ENCODE measurements at places on chromosomes 12 and 14.

DNA sequence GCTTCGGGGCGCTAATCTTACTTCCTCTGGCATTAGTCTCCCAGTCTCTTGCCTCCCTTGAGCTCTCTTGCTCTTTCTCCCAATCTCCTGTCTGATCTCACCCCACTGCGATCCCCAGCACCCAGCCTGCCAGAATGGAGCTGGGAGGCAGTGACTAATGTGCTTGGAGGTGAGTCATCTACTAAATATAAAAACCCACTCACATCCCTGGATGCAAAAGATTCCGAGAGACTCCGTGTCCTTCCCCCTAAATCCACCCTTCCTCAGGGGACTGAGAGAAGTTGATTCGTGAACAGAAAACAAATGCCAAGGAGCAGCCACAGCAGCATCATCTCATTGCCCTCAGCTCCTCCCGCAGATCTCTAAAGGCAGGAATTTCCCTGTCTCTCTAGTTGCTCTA lies 45.7 kb upstream of the KCNA5 start:
- DNase-seq: peak; percentile 86

DNA sequence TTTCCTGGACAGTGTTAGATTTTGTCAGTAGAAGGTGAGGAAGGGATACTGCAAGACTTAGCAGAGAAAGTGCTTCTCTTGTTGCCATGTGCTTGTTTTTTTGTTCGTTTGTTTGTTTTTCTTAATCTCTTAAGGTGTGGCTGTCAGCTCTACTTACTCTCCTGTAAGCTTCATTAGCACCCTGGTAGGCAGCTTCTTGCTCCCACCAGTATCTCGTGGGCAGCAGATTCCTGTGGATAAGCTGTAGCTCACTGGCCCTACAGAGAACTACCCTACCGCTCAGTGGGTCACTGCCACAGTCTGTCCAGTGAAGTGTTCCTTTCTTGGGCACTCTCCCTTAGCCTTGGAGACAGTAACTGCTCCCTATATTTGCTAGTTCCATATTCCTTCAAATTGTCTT lies 30.1 kb downstream of the VRK1 start:
- no peak for DNase-seq

DNA sequence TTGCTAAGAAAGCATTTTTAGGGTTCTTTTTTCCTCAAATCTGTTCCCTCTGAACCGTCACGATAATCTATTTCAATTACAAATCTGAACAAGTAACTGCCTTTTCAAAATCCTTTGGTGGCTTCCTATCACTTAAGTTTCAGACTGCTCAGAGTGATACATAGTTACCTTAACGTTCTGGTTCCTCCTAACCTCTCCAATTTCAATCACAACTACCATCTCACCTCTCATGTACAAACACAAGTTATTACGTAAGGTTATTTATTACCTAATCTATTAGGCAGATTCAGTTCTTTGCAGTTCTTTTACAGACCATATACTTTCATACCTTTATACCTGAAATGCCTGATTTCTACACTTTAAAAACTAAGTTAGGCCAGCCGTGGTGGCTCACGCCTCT lies 12.1 kb downstream of the RNF212B start:
- no peak for DNase-seq

DNA sequence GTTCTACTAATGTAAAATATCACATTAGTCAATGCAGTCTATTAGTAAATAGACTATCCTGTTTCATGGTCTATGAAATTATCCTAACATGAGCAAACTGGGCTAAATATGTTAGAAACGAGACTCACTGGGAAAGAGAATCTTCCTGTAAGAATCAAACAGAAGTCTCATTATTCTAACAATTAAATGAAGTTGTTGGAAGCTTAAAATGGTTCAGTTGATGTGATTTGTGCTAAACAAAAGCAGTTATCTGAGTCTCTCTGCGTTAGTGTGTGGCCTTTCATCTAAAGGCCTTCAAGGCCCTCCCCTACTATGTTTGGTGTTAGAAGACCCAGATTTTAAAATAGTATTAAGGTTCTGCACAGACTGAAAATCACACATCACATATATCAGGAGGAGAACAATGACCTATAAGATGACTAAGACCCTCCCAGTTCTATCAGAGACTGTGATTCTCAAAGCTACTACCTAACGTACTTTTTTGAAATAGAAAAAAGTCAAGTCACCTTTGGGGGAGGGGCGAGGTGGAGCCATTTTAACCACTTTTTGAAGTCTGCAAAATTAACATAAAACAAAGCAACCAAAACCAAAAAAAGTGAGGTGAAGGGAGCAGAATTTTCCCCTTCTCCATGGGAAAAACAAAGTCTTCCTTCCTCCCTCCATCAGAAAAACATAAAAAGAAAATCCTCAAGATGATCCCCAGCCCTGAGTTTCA lies 82.3 kb downstream of the DENND5B start:
- no peak for DNase-seq

- DNase-seq: peak; percentile 22
Measured at GRCh38 chr14:92690171-92691011, 58.0 kb downstream of the LGMN start.

GRCh38 chr14:88829685-88830302 lies 5.3 kb downstream of the TTC8 start:
- DNase-seq: no peak

DNA sequence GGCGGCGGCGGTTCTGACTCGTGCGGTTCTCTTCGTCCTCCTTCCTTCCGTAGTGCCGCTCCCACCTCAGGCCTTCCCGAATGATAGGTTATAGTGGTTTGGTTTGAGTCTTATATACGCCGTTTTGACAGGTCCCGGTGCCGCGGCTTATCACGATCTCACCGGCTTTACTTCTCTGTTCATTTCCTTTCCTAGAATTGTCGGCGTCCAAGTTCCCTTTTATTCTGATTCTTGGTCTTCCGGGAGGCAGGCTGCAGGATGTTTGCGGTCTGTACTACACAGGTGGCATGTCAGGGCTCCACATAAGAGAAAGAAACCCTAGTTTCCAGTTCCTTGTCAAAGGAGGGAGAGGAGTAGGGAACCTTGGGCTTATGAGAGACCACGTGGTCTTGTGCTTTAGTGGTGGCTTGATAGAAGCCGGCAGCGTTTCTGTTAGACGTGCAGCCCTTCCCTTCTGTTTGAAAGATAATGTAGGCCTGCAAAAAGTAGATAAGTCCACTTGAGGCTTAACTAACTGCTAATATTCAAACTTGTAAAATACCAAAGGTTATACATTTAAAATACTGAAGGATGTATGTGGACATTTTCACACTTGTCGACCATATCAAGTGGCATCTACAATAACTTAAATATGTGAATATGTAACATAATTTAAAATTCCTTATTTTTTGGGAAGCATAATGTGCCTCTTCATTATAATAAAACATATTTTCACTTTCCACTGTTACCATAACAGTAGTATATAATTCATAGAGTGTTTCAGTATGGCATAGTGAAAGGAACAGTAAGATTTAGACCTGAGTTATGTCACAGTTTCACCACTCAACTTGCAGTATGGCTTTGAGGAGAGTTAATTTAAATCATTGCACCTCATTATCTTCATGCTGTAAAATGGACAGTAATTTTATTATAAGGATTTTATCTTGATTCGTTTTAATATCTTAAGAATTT lies 804 bp downstream of the USP15 start:
- DNase-seq: no peak

- DNase-seq: peak; percentile 24
Measured at GRCh38 chr12:45477526-45477925, 252.0 kb upstream of the ARID2 start.

DNA sequence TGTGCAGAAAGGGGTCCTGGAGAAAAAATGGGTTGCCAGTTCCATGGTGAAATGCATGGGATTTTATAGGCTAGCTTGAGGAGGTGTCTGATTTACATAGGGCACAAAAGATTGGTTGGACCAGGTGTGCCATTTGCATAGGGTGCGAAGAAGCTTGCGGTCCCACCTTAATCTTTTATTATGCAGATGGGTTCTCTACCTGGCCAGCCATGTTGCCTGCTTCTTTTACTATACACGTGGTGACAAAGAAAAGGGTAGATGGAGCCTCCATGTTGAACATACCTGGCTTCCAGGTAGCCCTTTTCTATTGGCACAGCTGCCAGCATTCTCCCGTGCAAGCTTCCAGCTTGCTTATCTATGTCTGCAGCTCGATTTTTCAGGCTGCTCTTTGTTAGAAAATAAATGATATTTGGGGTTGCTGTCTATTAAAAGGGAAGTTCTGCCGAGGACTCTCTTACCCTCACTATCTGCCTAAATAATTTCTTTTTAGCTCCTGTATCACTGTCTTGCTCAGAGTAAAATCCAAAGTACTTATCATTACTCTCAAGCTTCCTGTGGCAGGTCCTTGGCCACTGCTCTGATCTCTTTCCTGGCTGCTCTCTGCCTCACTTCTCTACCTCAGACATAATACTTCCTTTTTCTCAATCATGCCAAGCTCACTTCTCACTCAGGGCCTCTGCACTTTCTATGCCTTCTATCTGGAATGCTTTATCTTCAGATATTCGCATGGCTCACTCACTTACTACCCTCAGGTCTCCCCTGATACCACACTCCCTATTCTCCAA lies 216.0 kb upstream of the DAAM1 start:
- DNase-seq: no peak

GRCh38 chr12:49283541-49284429 lies 11.2 kb upstream of the PRPH start:
- DNase-seq: no peak

DNA sequence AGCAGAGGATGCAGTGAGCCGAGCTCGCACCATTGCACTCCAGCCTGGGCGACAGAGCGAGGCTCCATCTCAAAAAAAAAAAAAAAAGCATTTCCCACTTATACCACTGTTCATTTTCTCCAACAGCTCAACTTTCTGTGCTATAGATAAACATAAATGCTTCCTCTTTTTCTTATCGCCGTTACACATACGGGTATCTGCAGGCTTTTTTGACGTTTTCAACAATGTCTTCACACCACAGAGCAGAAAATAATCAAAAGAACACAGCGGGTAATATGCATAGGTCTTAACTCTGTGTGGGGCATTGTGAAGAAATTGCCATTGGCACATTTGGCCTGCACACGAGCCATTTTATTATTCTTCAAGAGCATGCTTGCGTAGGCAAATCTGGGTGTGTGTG lies 86.4 kb downstream of the CAPZA3 start:
- no peak for DNase-seq

DNA sequence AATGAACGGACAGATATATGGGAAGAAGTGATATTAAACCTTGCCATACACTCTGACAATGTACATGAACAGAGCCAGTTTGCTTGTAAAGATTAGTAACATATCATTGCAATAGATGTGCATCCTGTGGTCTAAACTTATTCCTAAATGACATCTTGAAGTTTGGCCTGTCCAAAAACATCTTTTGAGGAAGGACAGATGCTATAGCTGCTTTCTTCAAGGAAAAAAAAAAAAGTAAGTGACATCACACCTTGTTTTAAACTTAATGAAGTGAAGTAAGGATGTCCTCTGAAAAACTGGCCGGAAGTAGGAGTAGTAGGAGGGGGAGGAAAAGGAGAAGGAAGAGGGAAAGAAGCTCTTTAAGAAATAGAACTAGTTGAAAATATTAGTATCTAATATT lies 132.8 kb downstream of the RAD51B start:
- no peak for DNase-seq

DNA sequence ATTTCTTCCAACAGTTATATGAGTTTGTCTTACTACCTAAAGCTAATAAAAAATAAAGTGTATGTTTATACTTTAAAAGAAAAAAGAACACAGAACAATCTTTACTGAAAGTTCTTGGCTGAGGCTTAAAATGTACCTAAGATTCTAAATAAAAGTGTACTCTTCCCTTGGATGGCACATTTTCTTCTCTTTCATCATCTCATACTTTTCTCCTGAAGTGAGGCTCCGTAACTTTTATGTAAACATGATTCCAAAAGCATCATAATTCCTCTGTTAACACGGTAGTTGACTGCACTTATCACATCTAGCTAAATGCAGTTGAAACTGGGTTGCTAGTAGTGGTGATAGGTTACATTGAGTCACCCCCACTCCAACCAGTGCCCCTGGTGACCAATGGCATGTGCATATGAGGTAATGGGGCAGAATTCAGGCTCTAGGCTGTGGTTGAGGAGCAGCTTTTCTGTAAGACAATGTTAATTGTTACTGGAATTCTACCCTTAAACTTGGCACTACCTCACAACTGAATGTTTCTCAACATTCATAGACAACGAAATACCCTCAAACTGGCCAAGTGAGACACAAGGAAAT lies 38.4 kb downstream of the WASHC3 start:
- peak; percentile 55 for DNase-seq

DNA sequence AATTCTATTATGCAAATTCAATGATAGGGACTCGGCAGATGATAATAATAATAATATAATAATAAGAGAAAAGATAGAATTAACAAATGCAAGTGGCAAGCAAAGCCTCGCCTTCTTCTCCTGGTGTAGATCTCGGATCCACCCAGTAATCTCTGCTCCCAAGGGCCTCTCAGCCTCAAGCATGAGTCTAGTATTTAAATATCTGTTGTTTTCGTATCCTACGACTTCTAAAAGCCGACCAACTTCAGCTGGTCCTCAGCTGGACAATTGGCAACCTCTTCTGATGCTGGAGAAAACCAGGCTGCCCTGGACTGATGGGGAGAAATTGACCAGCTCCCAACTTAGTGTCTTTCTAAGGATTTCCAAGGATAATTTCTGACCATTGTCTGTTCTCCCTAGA lies 14.0 kb upstream of the MAP1LC3B2 start:
- DNase-seq: no peak

- DNase-seq: no peak
Measured at GRCh38 chr14:34252227-34252626, 209.8 kb downstream of the SPTSSA start.

- DNase-seq: no peak
Measured at GRCh38 chr12:84841591-84841990, 71.0 kb downstream of the SLC6A15 start.

- peak; percentile 4 for DNase-seq
Measured at GRCh38 chr14:30808576-30808975, 65.8 kb upstream of the COCH start.

DNA sequence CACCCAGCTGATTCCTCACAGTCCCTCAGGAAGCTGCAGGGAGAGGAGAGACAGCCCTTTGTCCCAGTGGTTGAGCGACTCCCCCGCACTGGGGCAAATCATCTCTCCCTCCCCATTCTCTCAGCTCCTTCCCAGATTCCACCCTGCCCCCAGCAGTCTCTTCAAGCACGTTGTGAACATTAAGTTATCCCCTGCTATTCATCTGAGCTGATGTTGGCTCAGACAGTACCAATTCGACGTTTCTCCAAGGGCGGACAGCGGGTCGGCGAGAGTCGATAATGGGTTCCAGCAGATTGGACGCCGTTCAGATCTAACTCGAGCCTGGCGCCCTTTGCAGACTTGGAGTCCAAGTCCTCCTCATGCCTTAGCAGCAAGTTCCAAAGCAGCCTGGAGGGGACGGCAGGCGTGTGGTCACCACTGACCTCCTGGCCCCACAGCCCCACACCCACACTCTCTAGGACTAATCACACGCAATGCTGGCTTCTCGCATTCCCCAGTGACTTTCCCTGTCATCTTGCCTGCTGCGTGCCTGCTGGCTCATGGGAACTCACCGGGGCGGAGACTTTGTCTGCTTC lies 245.9 kb downstream of the CHST11 start:
- DNase-seq: no peak

- no peak for DNase-seq
Measured at GRCh38 chr12:90017316-90017715, 308.7 kb upstream of the ATP2B1 start.

- no peak for DNase-seq
Measured at GRCh38 chr12:29943683-29944082, 159.9 kb upstream of the TMTC1 start.

All from skeletal muscle cell (primary cell).